ENCODE measurements at places on chromosomes 7 and 10.

- DNase-seq = no peak
These were observed 269.6 kb downstream of the MDFIC start for GRCh38 chr7:115191526-115191925.

GRCh38 chr7:2953099-2953498, 90.6 kb downstream of the CARD11 start:
- DNase-seq = no peak

- no peak for DNase-seq
These were observed 305.2 kb upstream of the ETV1 start for GRCh38 chr7:14294637-14295036.

- no peak for DNase-seq
These were observed 24.3 kb downstream of the LMTK2 start for GRCh38 chr7:98130959-98131358.

DNA sequence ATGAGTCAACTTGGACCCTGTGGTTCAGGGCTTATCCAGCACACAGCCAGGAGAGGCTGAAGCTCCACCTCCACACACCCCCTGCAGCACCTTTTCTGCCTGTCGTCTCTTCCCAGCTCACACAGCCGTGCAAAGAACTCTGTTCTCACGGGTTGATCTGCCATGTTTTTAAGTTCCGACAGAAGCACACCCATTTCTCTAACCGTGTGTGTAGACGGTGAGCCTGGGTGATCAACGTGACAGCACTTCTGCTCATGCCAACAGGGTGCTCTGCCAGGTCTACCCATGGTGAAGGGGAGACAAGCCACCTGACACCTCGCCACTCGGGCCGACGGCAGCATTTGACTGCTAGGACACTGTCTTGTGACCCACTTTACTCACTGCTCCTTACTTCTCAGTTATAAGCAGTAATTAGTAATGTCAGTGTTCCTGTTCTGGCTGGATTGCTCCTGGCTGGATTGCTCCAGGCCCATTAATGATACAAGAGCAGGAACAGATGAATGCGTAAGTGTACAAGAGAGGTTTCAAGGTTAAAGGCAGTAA, 90.5 kb downstream of the RNF216 start:
- no peak for DNase-seq

GRCh38 chr7:356691-357462, 66.9 kb downstream of the FOXL3 start:
- DNase-seq = no peak

DNA sequence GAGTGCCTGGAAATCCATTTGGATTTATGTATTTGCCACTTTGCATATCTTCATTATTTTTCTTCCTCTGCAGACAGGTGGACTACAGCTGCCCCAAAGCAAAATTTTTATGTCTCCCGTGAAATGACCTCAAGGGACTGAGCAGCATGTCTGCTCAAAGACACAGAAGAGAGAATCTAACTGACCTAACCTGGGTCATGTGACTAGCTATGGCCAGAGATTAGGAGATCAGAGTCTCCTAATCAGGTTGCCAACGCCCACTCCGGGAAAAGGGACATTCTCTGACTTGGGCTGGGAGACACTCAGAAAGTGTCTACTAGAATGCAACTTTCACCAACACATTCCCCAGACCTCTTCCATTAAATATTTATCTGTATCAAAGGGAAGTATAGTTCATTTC, 2.5 kb upstream of the BAMBI start:
- no peak for DNase-seq

DNA sequence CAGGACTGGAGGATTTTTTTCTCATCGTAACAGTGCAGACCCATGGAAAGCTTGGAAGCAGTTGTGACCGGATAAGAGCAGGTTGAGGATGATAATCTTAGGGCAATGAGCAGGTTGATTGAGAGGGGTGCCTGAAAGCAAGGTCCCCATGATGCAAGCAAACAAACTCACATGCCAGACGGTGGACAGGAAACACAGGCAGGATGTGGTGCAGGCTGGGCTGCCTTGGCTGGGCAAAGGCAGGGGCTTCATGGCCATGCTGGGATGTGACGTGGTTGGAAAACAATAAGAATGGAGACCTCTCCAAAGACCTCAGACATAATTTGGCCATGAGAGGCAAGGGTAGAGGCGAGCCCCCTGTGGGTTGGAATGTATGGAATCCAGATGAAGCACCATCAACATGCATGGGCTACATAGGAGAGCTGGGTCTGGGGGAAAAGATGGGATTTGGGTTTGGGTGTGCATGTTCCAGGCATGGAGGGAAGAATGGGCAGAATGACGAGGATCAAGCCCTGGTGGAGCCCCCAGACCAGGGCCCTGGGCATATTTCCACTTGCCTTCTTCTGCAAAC, 58.3 kb downstream of the IKZF1 start:
- DNase-seq = no peak

DNA sequence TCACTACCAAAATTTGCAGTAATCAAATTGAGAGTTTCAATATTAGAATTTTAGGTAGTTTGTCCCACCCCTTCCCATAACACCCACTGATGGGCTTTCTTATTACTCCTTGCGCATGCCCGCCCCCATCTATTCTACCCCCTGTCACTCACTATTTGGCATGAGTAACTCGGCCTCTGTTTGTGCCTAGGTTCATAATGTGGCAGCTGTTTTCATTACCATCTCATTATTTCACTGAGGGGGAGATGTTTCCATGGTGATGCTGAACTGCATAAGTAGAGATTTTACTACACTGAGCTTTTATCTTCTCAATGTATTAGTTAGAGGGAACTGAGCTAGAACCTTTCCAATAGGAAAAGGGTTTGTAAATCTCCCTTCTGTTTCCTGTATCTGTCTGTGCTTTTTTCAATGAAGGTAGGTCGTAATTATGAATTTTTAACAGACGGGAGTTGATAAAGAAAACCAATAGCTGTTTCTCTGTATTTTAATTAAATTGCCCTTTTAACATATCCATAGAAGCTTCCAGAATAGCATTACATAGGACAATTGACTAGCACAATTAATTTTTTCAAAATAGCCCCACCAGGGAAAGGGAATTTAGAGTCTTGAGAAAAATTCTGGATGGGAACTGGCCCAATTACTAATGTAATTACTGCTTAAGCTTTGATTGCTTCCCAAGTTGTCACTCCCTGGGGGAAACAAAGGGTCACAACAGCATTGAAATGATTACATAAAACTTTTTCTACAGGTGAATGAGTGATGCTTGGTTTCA, 33.4 kb downstream of the PRPS1L1 start:
- no peak for DNase-seq

DNA sequence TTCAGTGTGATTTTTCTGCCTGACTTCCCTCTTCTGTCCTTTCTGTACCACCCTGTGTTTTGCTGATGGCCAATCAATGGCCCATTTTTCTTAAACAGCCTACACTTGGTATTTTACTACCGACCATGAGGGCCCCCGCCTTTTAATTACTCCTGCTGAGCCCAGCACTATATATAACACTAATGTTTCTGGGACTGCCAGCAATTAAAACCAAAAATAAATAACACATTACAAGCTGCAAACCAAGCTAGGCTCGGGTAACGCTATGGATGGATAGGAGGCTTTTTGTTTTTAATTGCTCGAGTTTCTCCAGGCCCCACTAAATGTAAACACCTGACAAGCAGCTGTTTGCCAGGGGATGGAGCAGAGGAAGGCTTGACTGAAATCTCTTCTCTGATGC, 915.4 kb upstream of the AUTS2 start:
- no peak for DNase-seq

- no peak for DNase-seq
These were observed 123.4 kb downstream of the HTR7 start for GRCh38 chr10:90734415-90734814.

DNA sequence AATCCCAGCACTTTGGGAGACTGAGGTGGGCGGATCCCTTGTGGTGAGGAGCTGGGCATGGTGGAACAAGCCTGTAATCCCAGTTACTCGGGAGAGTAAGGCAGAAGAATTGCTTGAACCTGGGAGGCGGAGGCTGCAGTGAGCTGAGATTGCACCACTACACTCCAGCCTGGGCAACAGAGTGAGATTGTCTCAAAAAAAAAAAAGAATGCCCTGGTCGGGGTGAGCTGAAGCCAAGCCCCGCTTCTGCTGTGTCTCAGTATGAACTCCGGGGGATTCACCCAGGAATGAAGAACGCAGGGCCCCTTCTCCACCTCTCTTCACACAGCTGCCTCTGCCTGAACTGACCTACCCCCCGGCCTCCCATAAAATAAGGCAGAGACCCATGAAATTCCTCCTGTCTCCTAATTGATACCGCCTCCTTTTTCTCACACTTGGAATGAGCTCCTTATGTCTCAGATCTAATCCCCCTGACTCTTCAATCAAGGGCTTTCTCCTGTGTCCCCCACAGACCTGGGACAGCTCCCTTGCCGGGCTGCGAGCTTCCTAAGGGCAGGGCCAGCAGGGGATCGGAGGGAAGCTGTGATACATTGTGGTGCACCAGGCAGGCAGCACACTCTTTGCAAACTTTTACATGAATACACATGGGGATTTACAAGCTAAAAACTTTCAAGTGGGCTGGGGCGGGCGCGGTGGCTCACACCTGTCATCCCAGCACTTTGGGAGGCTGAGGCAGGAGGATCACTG, 911 bp upstream of the ZP3 start:
- no peak for DNase-seq

GRCh38 chr10:131658476-131659110, 242.2 kb upstream of the PPP2R2D start:
- no peak for DNase-seq

GRCh38 chr7:142321391-142321790, 63.5 kb upstream of the PRSS58 start:
- DNase-seq = no peak

GRCh38 chr10:65325913-65326312, 1599.9 kb upstream of the LRRTM3 start:
- no peak for DNase-seq

DNA sequence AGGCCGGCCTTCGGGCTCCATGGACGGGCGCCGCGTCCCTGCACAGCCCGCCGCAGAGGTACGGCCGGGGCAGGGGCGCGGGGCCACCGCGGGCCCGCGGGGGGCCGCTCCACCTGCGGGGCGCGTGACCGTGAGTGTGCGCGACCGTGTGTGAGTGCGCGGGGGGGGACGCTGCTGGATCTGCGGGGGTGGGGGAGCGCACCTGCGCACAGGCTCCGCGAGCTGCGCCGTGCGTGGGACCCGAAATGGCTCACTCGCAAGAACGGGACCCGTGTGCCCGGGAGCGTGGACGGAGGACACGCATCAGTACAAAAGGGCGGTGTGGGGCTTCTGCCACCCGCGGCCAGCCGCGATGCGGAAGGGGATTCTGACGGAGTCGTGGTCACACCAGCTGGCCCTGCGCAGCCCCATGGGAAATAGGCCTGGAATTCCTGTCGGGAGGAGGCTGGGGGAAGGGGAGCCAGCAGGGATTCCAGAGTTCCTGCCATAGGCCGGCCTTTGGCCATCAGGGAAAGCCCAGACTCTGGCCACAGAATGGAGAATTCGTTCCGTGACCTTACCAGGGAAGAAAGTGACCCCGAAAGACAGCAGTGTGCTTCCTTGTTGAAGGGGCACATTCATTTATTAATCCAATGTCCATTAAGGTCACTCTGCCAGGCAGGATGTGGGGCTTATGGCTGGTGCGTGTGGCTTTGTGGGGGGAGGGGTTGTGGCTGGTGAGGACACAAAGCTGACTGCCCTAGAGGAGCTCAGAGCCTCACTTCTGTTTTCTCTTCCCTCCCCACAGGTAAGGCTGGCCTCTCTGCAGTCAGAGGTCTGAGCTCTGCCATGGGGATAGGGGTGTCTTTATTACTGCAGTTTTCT, 494 bp downstream of the REPIN1 start:
- no peak for DNase-seq

DNA sequence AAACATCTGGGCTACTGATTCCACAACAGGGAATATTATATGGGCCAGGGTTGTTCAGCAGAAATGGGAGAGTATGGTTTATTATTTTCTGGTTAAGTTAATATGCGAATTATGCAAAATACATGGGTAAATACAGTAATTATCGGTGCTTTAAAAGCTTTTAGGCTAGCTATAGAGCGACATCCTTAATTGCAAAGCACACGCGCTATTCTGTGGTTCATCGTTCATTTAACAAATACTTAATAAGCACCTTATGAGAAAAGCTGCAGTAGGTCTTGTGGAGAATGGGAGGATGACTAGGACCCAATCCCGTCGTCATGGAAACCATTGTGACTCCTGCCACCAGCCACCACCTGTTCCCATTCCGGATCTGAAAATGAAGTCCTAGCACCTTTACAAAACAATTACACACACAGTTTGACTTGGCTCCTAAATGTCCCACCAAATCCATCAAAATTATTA, 623 bp upstream of the CEP41 start:
- no peak for DNase-seq

GRCh38 chr7:128875523-128875948, 12.9 kb downstream of the ATP6V1F start:
- no peak for DNase-seq

DNA sequence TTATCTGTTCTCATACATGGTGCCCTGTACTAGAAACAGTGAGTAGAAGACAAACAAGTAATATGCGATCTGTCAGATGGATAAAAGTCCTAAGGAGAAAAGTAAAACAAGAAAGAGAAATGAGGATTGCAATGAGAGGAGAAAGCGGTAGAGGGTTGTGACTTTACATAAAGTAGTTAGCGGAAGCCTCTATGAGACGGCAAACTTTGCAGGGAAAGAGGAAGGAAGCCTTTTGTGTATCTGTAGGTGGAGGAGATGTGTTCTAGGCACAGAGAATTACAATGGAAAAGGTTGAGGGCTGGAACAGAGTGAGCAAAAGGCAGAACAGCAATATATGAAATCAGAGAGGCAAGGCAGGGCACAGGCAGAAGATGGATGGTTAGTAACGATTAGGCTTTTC, 150.4 kb upstream of the SEMA3E start:
- DNase-seq = no peak
